ENCODE measurements at places on chromosomes 13 and 19. TPM values are rescaled to one million over a fixed set of nuclear protein-coding genes. Genes with fewer than 3 reads are reported as not detected.

- DNase-seq = no peak
Observed at GRCh38 chr19:10431254-10431942, 11.1 kb downstream of the PDE4A start.

- no peak for DNase-seq
Observed at GRCh38 chr19:35098413-35099049, 17.1 kb upstream of the FXYD3 start.

DNA sequence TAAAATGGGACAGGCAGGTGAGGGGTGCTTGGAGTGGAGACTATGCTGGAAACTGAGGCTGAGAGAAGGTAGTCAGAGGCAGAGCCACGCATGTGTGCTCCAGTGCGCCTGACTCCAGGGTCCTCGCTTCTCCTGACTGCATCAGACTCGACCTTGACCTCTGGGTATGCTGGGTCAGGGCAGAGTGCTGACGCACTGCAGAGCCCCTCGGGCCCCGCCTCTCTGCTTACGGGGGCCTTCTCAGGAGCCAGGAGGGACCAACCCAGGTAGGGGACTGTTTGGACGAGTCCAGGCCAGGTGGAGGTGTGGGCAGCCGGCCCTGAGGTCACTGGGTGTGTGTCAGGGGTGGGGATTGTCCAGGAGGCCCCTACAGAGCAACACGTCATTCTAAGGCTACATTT is 22.9 kb upstream of the SLC7A10 start:
- no peak for DNase-seq

GRCh38 chr19:4472174-4472974 is at the start of gene HDGFL2:
HDGFL2 (plus strand) TSS chr19:4472297; CDS start chr19:4472351, 54 bp downstream.
- DNase-seq = no peak

DNA sequence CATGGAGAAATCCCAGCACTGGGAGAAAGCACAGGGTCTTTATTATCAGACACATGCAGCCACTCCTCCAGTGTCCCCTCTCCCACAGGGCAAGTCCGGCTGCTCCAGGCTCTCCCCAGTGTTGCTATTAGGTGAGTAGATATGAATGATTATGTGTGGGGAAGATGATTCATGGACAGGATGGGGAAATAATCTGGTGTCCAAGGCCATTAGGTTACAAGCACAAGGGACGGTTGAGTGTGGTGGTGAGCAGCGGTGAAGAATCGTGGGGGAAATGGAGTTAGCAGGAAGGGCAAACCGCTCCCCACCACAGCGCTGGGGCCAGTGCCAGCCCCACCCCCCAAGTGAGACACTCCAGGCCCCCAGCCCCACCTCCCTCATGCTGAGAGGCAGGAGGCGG is 19.0 kb downstream of the CD177 start:
- DNase-seq = no peak

DNA sequence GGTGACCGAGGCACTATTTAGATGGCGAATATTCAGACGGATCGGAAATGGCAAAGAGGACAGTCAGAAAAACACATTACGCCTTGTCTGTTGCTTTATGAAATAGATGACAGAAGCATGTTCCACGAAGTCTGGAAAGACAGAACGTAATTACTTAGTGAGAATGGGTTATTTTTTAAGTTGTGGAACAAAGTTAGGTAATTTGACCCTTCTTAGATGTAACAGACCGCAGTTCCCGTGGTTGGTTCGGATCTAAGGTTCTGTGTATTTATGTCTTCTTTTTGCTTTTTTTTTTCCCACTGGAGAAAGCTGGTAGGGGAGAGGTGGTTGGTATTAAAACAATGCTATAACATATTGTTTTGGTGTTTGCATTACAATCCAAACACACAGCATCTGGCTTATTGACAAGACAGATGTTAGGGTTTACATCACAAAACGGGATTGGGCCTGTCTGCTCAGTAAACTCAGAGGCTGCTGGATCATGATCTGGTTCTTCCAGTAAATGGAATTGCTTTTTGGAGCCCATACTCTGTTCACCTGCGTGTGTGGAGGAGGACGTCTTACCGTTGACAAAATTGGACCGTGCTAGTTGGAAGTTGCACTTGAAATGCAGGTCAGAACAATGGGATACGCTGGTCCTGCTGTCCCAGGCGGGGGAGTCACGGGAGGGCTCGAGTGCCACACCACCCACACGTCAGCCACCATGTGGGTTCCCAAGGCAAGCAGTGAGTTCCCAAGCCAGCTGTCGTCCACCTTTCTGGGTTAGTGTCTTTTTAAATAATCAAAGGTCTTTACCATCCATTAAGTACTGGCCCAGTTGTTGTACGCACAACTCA is 13.8 kb downstream of the ATP11A start:
- no peak for DNase-seq

DNA sequence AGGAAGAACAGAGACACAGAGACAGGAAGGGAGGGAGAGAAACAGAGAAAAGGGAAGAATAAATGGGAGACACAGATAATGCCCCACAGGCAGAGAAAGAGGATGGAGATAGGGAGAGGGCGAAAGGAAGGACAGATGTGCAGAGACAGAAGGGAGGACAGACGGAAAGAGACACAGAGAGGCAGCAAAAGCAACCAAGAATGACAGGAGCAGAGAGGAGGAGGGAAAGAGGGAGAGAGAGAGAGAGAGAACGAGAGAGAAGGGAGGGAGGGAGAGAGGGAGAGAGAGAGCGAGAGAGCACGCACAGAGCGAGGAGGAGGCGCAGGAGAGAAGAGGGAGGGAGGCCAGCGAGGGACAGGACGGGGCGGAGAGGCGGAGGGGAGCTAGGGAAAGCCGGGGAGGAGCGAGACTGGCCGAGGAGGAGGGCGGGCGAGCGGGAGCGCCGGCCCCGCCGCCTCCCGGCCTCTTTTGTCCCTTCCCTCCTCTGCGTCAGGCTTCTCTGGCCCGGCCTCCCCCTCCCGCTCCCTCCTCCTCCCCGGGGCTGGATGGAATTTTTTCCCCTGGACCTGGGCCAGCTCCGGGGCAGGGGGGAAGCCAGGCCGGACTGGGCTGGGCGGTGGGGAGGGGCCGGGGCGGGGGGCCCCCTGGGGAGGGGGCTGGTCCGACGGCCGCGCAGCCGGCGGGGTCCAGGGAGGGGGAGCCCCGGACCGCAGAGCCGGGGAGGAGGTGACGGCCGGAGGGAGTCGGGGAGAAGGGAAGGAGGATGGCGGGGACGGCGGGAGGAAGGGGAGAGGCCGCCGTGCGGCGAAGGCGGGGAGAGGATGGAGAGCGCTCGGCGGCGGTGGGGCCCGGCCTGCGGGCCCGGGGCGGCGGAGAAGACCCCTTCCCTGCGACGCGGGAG is 4.2 kb upstream of the SPACA6 start:
- peak; percentile 96 for DNase-seq

DNA sequence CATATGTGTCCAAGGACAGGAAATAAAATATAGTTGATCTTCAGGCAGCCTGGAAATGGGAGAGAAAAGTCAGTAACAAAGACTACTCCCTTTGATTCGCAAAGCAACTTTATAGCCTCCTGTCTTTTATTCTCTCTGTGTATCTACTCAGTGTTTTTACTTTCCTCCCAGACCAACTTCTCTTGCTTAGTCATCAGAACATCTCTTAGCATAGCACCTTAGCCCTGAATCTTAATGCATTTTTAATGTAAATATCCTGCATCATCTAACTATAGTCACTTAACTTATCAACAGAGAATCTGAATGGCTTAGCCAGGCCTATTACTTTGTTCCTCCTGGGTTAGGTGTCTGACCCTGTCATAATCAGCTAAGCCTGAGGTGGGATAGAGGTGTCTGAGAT is 238.2 kb downstream of the MAB21L1 start:
- no peak for DNase-seq

GRCh38 chr13:63184693-63185092 is 1769.0 kb upstream of the PCDH20 start:
- DNase-seq = no peak

DNA sequence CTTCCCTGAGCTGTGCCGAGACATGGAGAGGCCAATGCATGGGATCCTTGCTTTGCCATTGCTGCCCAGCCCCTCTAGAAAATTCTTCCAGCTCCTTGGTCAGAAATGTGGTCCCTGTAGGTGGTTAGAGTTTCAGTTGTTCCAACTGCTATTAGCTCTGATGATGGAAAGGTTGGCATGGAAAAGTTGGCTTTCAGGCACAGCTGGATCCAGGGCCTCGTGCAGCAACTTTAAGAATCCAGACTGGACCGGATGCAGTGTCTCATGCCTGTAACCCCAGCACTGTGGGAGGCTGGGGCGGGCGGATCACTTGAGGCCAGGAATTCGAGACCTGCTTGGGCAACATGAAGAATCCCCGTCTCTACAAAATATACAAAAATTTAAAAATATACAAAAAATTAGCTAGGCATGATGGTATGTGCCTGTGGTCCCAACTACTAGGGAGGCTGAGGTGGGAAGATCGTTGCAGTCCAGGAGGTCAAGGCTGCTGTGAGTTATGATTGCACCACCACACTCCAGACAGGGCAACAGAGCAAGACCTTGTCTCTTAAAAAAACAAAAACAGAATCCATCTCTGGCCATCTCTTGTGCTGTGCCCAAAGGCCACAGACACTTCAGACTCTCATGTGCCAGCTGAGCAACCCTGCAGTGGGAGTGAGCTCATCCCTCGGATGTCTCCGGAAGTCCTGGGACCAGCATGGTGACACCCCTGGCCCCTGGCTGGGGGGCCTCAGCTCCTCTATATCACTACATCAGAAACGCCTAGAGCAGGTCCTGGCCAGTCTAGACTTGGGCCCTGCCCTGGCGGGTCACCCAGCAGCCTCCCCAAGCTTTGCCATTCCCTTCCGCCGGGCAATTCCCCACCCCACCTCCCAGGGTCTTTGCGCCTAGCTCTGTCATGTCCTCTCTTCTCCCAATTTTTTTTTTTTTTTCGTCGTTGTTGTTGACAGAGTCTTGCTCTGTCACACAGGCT is 16.8 kb downstream of the MEX3D start:
- no peak for DNase-seq

GRCh38 chr19:17338433-17339078 is 1.2 kb downstream of the GTPBP3 start:
- no peak for DNase-seq

- no peak for DNase-seq
Observed at GRCh38 chr13:51612867-51613266, 28.6 kb downstream of the WDFY2 start.

DNA sequence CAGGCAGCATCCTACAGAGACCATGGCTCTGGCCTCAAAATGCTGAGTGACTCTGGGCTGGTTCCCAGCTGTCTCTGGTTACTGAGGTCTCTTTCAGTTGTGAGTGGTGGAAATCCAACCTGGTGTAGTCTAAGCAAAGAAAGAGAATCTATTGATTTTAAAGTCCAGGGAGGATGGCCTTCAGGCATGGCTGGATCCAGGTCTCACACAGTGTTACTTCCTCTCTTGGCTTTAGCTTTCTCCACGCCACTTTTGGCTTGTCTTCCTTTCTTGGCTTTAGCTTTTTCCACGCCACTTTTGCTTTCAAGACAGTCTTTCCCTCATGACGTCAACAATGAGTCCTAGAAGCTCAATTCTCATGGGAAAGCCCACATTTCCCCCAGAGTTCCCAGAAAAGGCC is 4.1 kb downstream of the CYP4F3 start:
- DNase-seq = no peak

GRCh38 chr19:4124638-4125037 is 716 bp upstream of the MAP2K2 start:
- no peak for DNase-seq

GRCh38 chr19:33275933-33276619 is 26.3 kb downstream of the CEBPA start:
- no peak for DNase-seq

DNA sequence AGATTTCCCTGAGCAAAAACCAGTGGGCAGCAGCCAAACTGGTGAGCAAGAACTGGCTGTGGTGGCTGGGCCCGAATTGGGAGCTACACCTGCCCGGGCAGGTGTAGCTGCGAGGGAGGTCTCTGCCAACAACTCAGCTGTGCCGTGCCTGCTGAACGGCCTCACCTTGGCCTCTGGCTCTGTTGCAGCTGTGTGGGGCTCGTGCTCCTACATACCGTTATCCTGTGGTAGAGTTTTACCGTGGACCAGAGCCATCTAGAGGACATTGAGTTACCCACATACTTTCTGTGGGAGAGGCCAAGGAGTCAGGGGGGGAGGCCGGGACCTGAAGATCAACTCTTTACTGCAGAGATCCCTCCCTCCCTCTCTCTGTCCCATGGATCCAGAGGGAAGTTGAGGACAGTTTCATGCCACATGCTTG is 113.2 kb downstream of the TM9SF2 start:
- no peak for DNase-seq

DNA sequence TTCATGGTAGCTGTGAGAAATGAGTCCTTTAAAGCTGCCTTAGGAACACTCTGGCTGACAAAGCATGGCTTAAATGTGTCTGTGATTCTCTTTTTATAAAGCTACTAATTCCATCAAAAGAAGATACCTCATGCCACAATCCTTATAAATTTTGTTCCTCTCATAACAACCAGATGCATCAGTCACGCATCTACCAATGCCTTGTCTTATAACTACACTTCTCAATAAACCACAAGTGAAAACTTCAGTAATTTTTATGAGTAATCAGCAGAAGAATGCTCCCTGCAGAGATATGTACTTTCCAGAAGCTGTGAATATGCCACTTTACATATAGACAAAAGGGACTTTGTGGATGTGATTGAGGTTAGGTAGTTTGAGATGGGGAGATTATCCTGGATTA is 147.8 kb downstream of the SUCLA2 start:
- no peak for DNase-seq

DNA sequence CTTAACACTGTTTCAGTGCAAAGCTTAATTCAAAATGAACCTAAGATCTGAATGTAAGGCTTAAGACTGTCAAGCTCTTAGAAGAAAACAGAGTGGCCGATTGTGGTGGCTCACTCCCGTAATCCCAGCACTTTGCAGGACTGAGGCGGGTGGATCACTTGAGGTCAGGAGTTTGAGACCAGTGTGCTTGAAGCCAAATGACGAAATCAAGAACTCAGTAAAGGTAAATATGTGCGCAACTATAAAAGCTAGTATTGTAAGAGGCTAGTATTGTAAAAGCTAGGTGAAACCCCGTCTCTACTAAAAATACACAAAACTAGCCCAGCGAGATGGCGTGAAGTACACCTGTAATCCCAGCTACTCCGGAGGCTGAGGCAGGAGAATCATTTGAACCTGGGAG is 12.7 kb downstream of the ATP4B start:
- no peak for DNase-seq

DNA sequence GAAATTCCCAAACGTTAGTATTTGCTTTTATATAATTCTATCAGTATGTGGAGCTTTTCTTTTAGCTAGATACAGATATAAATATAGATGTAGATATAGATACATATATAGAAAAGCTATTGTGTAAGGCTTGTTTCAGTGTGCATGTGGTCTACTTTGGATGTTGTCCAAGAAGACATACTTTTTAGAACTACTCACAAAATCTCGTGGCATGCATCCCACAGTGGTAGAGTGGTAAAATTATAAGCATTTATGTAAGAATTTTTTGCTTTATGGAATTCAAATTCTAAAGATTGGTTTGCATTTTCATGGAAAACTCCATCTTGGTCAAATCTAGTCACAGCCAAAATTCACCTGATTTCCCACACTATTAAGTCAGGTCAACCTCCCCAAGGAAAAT is 880.4 kb downstream of the EFNB2 start:
- no peak for DNase-seq

- DNase-seq = no peak
Observed at GRCh38 chr19:31419871-31420445, 70.7 kb upstream of the TSHZ3 start.

Gene VRK3
- 45.5 TPM for polyA plus RNA-seq

Gene OR10H1
- polyA plus RNA-seq = 0.03 TPM

Gene ZNF30
- 10.1 TPM for polyA plus RNA-seq

Gene BRME1
- 7.7 TPM for polyA plus RNA-seq

Gene ZNF557
- polyA plus RNA-seq = 7.0 TPM

Gene CGB5
- not detected for polyA plus RNA-seq

Gene DZIP1
- 42.9 TPM for polyA plus RNA-seq

Gene PIAS4
- polyA plus RNA-seq = 21.2 TPM

Gene ACP5
- 4.1 TPM for polyA plus RNA-seq

Gene C19orf38
- 4.5 TPM for polyA plus RNA-seq

Gene ZNF530
- 6.0 TPM for polyA plus RNA-seq

Gene ERICH6B
- polyA plus RNA-seq = 3.1 TPM

Data from right lung (tissue), 10 donors.